SK-N-MC (cell line): ENCODE measurements at places on chromosomes 1 and 21.

DNA sequence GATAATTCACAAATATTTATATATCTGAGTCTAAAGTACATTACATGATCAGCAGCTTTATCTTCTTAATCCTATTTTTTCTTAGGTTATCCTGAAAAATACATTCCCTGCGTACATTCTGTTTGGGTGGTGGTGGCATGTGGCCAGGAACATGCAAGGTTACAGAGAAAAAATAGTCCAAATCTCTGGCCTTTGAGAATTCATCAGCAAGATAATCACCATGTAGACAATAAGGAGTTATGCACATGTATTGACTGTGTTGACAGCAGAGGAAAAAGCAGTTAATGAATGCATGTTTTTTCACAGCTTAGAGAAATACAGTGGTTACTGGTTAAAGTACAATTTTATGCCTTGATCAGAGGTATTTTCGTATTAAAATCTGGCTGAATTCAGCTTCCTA lies 49.0 kb downstream of the ABCA4 start:
- DNase-seq: no peak

DNA sequence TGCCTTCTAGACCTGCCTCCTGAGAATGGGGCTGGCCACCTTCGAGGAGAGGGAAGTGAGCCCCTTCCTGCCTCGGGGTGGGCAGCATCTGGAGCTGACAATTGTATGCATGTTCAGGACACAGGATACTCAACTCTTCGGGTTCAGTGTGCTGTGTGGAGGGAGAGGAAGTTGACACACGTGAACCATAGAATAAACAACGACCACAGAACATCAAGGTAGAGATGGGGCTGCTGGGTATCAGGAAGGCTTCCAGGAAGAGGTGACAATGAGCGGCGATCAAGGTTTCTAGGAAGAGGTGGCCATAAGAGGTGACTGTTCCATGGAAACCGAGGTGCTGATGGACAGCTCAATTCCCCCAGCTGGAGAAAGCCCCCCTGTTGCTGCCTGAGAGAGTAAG lies 22.0 kb downstream of the UBIAD1 start:
- no peak for DNase-seq

DNA sequence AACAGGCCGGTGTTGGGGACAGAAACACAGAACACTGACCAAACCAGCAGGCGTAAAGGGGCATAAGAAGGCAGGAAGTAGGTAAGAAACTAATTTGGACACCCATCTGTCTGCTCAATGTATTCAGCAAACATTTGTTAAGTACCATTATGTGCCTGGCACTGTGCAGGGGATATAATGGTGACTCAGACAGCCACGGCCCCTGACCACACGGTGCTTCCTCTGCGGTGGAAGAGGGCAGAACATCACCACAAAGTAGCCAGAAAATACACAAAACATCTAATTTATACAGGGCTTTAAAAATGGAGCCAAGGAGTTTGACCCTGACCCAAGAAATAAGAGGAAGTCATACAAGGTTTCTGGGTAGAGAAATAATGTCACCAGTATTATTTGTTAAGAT lies 12.9 kb downstream of the DNAJC11 start:
- DNase-seq: no peak

DNA sequence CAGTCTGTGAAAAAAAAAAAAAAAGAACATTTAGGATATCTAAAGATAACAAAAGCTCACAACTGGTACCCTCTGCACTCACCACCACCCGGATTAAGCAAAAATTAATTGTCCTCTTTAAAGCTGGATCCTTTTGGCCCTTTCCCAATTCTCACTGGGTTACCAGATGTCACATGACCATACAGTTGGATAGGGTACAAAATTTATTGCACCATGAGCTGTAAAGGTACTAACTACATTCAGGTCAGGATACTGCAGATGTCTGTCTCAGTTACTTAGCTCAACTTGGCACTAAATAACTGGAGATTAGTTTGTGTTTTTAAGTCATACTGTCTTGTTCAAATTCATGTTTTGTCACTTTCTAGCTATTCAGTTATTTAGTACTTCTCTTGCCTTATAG lies 96.3 kb downstream of the GPATCH2 start:
- DNase-seq: no peak
